ENCODE measurements at places on chromosomes 7 and 10.

GRCh38 chr10:102264371-102264770 is 19.0 kb downstream of the GBF1 start:
- DNase-seq = no peak

- DNase-seq = no peak
These were observed 35.6 kb downstream of the MPLKIP start for GRCh38 chr7:40098810-40099209.

GRCh38 chr10:107427016-107427415 is 262.5 kb upstream of the SORCS1 start:
- no peak for DNase-seq

- DNase-seq = no peak
These were observed 115.2 kb upstream of the GDF10 start for GRCh38 chr10:47184724-47185330.

GRCh38 chr7:24936121-24936824 is 43.7 kb downstream of the OSBPL3 start:
- DNase-seq = no peak

DNA sequence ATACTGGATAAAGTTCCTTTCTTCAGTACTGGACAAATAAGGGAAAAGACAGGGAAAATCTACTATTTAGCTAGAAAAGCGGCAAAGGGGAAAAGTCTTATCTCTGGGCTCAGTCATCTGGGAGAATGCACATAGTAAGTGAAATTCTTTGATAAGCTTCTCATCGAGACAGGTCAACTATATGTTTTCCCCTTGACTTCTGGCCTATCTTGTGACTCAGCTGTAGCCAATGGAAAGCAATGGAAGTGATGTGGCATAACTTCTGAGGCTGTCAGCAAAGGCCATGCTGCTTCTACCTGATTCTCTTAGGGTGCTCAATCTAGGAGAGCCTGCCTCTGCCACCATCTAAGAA is 91.9 kb downstream of the PCGF5 start:
- DNase-seq = no peak

GRCh38 chr10:76111986-76112825 is 680.8 kb downstream of the LRMDA start:
- DNase-seq = no peak

DNA sequence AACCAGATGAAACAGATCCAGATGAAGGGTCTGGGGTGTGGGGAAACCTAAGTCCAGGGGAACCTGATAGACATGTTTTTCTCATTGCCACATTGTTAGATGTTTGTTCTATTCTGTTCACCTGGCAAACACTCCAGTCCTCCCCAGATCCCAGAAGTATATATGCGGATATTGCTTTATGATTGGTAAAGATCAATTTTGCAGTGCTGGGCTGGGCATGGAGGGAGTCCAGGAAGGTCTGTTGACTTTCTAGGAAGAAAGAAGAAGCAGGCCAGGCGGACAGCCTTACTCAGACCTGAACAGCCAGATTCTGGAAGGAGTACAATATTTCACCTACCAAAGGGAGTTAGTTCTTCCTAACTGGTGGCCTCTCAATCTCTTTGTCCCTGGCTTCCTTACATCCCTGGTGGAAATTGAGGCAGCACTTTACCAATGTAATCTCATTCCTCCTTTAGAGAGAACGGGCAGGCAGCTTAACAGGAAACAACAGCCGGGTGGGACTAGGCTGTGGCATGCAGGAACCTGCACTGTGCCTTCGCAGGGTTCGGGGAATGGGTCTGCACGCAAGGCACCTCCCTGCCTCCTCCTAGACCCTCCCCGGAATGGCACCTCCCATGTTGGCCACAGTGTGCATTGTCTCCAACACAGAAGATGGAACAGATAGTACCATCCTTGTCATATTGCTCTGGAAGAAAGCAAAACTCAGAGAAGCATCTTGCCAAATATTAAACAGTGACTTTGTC is 930 bp downstream of the GIMAP6 start:
- no peak for DNase-seq

GRCh38 chr10:94344522-94345122 is 18.1 kb downstream of the NOC3L start:
- no peak for DNase-seq

DNA sequence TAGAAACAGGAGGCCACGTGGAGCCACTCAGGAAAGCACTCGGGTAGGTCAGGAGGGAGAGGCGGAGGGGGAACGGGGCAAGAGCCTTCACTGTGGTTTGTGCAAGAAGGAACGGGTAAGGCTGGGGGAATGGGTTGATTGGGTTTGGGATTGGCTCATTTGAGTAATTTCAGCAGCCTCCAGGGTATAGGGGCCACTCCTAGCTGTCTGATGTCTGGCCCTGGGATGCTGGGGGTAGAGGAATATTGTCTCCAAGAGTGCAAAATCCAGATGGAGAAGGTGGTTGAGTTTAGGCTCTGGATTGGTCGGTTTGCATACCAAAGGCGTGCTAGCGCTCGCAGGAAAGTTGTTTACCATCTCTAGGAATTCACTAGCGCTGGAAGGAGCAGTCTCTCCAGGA is 47.2 kb downstream of the MYL10 start:
- DNase-seq = no peak

DNA sequence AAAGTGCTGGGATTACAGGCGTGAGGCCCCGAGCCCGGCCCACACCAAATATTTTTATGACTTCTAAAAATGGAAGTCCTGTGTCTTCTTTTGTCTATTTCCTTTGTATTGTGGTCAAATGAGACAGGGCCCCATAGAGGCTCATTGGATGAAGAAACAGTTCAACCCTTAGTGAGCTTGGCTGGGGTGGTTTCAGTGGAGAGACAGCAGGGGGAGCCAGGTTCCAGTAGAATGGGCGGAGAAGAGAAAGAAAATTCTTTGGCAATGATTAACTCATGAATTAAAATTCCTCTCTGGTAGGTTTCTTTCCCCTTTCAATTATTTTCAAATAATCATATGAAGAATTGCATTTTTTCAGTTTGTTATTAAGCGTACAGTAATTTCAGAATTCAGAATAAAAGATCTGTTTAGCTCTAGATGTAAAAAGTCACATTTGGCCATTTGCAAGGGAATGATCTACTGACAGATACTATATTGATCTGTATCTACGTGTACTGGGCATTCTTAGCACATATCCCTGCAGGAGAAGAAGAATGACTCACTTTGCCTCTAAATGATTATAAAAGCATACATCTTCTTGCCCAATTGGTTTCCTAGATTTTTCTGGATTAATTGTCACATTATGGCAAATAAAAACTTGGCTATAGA is 43.2 kb downstream of the PNLIPRP3 start:
- DNase-seq = no peak

DNA sequence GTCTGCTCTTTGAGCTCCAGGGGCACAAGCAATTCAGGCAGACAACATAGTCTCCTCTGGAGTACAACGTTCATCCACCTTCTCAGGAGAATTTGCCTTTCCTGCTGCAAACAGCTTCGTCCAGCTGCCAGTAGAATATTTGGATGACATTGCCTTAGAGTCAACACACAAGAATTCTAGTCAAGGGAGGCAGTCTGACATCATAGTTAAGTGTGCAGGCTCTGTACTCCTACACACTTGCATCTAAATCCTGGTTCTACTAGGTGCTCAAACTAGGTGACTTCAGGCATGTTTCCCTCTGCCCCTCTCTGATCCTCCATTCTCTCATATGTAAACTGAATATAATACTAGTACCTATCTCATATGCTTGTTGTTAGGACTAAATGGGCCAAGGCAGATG is 314.8 kb downstream of the HPSE2 start:
- no peak for DNase-seq

DNA sequence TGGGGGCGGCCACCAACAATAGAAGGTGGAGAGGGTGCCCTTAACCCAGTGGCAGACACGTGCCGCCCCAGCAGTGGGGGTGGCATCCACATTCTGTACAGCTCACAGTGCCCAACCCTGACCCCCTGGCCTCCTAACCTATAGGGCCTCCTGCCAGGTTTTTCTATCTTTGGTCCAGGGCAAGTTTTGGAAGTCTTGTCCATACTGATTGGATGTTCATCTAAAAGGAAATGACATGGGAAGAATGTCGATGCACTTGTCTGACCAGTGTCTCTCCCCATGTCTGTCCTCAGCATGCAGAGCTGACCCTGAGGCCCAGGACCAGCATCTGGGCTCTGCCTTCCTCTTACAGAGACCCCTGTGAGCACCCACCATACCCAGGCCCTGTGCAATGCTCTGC is 32.3 kb upstream of the ANTXRL start:
- DNase-seq = no peak

- no peak for DNase-seq
These were observed 4.8 kb downstream of the NYAP1 start for GRCh38 chr7:100488333-100489095.

- no peak for DNase-seq
These were observed 81.9 kb downstream of the KCNMA1 start for GRCh38 chr10:77555591-77556212.

GRCh38 chr10:102527546-102527945 is 23.8 kb downstream of the SUFU start:
- no peak for DNase-seq

- no peak for DNase-seq
These were observed 63.7 kb downstream of the PRSS58 start for GRCh38 chr7:142194201-142194600.

GRCh38 chr10:102493771-102494170 is 8.7 kb downstream of the ACTR1A start:
- no peak for DNase-seq
